Smooth muscle cell of bladder (primary cell): ENCODE measurements at places on chromosomes 2 and 18. TPM values are rescaled to one million over a fixed set of nuclear protein-coding genes. Genes with fewer than 3 reads are reported as not detected.

The UPP2 gene
- not detected in 2 replicates for total RNA-seq

The SERPINB5 gene
- 0.09 and 0.14 TPM in 2 replicates for total RNA-seq

The EPB41L3 gene
- 10.1 and 30.4 TPM in 2 replicates for total RNA-seq

The UGT1A7 gene
- 0.28 and 0.46 TPM in 2 replicates for total RNA-seq

The INHBB gene
- under 0.01 and 0.09 TPM in 2 replicates for total RNA-seq

The NTSR2 gene
- total RNA-seq: under 0.01 TPM in 1 of 2 replicates, not detected in the other

The SLC9A2 gene
- total RNA-seq: not detected in 2 replicates

The LAMA3 gene
- 19.1 and 20.9 TPM in 2 replicates for total RNA-seq

The NYAP2 gene
- total RNA-seq: under 0.01 TPM in 1 of 2 replicates, not detected in the other

The ANO7 gene
- total RNA-seq: 0.43 and 0.83 TPM in 2 replicates

The TEX44 gene
- total RNA-seq: not detected in 2 replicates

The GULP1 gene
- 70.3 and 82.1 TPM in 2 replicates for total RNA-seq

The HSBP1L1 gene
- total RNA-seq: 9.2 and 9.7 TPM in 2 replicates

The CLEC4F gene
- total RNA-seq: not detected in 2 replicates

The KCNS3 gene
- total RNA-seq: 0.43 and 3.0 TPM in 2 replicates

The PRKAG3 gene
- total RNA-seq: not detected in 2 replicates

The UGT1A10 gene
- 0.43 and 0.83 TPM in 2 replicates for total RNA-seq

The IL36G gene
- not detected in 2 replicates for total RNA-seq

The VWA3B gene
- under 0.01 and 0.09 TPM in 2 replicates for total RNA-seq

The TMEFF2 gene
- 3.0 TPM in 2 replicates for total RNA-seq

The PDCL3 gene
- total RNA-seq: 10.2 and 11.7 TPM in 2 replicates

The FSHR gene
- not detected in 2 replicates for total RNA-seq

The ACKR3 gene
- total RNA-seq: 23.9 and 44.9 TPM in 2 replicates

The GPR55 gene
- not detected in 2 replicates for total RNA-seq

The FASTKD2 gene
- total RNA-seq: 33.0 and 36.3 TPM in 2 replicates

The CCDC102B gene
- total RNA-seq: 45.7 and 63.3 TPM in 2 replicates

The IL37 gene
- total RNA-seq: not detected in 2 replicates

The CHRNG gene
- not detected in 2 replicates for total RNA-seq

The NMUR1 gene
- total RNA-seq: not detected in 2 replicates
